AG04449 (cell line): ENCODE measurements at places on chromosomes 2 and 18.

- DNase-seq: no peak
Observed at GRCh38 chr18:7234091-7234490, 3.2 kb downstream of the LRRC30 start.

DNA sequence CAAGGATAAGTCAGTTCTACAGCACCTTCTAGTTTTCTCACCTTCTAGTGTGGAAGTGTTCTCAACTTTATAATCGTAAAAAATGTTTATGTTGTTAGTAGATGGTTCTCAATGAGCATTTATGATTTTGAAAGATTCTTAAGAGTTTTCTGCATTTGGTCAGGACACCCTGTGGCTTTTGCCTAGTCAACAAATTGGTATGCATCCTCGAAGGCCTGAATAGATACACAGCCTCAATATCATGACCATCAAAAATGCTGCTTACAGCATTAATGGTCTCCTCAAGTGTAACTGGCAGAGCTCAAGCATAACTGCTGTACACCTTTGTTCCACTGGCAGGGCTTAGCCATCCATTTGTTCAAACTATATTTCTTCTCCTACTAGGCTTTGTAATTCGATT, 96.7 kb downstream of the CRACDL start:
- DNase-seq: peak; percentile 26

DNA sequence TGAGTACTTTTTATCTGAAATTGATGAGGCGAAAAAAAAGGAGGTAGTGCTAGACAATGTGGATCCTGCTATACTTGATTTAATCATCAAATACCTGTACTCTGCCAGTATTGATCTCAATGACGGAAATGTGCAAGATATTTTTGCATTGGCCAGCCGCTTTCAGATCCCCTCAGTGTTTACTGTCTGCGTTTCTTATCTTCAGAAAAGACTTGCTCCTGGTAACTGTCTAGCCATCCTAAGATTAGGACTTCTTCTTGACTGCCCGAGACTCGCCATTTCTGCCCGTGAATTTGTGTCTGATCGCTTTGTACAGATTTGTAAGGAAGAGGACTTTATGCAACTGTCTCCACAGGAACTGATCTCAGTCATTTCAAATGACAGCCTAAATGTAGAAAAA, 453 bp downstream of the KLHL41 start:
- no peak for DNase-seq

DNA sequence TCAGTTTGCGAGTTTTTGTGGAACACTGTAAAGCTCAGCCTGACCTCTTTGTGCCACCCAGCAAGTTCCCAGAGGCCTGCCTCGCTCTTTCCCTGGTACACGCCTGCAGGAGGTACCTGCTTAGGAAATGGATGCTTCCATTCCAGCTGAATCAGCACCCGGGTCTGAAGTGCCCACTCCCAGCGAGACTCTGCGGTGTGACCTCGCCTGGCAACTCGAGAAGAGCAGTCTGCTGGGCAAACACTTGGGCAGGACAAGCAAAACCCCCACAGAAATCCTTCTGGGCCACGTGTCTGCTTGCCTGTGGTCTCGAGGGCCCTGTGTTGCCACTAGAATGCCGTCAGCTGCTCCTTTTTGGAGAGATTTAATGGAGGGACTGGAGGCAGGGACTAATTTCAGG, 127.6 kb downstream of the MAPK4 start:
- DNase-seq: no peak

GRCh38 chr2:152089238-152089637, 9.6 kb downstream of the CACNB4 start:
- no peak for DNase-seq

DNA sequence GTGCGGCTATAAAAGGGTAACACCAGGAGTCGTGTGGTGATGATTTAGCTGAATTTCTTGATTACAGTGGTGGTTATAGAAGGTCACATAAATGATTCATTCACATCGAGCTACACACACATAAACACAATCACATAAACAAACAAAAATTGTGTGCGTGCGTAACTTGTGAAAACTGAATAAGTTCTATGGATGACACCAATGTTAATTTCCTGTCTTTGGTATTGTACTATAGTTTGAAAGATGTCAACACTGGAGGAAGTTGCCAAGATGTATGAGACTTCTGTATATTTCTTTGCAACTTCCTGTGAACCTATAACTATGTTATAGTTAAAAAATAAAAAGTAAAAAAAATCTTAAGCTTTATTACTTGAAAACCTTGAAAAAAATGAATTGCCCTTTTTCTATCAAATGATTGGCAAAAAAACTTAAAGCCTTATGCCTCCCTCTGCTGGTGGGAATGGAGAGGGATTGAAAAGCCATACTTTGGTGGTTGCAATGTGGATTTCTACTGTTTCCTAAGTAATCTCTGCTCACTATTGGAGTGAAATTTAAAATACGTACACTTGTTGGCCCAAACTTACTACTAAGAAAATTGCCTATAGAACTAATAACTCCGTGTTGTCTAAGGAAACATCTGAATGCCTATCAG, 227.7 kb downstream of the RPIA start:
- DNase-seq: no peak

- no peak for DNase-seq
Observed at GRCh38 chr2:146123714-146124113, 1603.8 kb upstream of the ZEB2 start.

GRCh38 chr2:6069381-6069780, 377.2 kb downstream of the SOX11 start:
- no peak for DNase-seq

DNA sequence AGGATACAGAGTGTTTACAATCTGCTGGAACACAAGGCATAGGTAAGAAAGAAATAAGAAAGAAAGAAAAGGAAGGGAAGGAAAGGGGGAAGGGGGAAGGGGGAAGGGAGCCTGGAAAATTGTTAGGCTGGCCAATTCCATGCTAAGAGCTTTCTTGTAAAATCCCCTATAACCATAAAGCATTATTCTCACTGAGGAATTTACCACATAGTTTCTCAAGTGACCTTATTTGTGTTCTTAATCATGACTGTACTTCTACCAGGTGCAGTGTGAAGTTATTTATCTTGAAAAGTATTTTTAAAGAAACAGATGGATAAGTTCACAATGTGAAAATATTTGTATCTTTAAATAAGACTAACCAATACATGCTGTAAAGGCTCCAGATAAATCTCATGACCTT, 39.2 kb upstream of the KIDINS220 start:
- no peak for DNase-seq

DNA sequence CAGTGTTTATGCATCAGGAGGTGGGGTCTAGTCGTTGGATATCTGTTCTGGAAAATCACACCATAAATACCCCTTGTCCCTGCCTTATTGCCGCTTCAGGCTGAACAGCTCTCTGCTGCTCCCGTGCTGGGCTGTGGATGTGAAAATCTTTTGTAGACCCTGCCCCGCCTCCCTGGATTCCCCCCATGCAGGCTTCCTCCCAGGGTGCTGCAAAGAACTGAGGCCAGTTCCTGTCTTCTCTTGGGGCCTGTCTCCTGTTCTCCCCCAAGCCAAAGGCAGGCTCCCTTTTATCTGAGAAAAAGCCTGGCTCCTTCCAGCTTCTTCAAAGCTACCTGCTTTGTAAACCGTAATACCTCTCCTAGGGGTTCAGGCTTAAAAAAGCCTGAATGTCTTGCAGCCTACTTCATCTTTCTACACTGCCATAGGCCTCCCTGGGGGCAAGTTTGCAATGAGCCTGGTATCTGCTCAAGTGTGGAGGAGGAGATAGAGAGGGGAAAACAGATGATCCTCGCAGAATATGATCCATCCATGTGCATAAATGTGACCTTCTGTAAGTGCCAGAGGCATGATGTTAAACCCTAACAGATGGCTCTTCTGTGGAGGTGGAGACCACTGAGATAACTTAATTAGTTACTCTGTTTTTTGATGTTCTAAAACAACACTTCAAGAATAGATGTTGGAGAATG, 55.3 kb downstream of the VWA3B start:
- DNase-seq: no peak
